ENCODE measurements at places on chromosomes 3 and 15.
A peak's percentile ranks its signal among the peaks of the same experiment; 100 is the strongest.

DNA sequence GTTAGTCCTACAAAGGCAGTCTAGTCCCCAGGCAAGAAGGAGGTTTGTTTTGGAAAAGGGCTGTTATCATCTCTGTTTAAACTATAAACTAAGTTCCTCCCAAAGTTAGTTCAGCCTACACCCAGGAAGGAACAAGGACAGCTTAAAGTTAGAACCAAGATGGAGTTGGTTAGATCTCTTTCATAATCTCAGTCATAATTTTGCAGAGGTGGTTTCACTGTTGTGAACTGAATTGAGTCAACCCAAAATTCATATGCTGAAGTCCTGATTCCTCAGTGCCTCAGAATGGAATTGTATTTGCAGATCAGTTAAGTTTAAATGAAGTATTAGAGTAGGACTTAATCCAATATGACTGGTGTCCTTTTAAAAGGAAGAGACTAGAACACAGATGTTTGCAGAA lies 101.0 kb upstream of the C3orf80 start:
- no peak for DNase-seq

GRCh38 chr15:32886459-32886858 lies 168.7 kb downstream of the GREM1 start:
- DNase-seq, result no peak

DNA sequence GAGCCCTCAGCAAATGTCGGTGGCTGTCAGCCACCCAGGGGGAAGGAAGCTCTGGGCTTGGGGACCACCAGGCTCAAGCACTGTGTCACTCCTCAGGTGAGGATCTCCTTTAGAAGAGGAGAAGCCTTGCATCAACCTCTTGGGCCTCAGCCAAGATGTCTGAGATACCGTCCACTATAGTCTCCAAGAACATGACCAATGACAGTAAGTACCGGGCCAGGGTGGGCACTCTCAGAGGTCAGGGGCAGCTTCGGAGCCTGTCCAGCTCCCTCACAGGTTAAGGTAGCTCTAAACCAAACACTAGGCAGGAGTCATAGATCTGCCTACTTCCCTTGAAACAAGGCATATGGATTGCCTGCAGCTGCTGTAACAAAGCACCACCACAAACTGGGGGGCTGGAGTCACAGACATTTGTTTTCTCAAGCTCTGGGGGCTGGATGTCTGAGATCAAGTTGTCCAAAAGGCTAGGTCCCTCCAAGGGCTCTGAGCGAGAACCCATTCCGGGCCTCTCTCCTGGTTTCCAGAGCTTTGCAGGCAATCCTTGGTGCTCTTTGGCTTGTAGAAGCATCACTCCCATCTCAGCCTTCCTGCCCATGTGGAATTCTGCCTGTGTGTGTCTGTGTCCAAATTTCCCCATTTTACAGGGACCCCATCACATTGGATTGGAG lies 1.3 kb downstream of the CFAP100 start:
- DNase-seq, result no peak

GRCh38 chr3:184110316-184110725 lies 13.5 kb downstream of the HTR3E start:
- no peak for DNase-seq

DNA sequence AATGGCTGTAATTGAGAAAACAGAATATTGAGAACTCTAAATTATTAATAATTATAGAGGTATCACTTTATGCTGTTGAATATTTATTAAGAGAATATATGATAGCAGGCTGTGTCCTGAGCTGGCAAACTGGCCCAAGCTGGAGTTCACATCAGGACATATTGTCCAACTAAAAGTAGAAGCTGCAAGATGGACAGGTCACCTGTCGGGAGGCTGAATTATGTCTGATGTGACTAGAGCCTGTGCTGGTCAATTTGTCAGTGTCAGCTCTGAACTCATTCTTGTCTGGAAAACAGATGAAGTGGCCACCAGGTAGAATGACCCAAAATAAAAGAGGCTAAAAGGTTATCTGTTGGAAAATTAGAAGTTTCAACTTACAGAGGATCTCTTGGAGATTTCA lies 392.2 kb downstream of the LRTM1 start:
- DNase-seq, result no peak

DNA sequence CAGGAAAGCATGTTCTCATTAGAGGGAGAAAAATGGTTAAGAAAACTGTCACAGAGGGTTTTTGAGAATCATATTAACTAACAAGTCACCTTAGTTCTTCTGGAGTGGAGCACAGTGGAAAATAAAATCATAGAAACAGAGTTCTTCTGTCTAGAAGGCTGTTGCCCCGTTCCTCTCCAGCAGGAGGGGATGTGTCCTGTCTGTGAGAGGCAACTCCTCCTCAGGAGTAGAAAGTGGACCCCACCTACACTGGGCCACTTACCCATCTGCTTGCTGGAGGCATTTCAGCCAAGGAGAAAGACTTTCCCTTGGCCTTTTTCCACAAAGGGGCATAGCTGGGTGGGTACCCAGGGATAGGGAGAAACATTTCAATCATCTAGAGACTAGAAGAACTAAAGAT lies 106.6 kb downstream of the SSR3 start:
- DNase-seq, result peak; percentile 6

DNA sequence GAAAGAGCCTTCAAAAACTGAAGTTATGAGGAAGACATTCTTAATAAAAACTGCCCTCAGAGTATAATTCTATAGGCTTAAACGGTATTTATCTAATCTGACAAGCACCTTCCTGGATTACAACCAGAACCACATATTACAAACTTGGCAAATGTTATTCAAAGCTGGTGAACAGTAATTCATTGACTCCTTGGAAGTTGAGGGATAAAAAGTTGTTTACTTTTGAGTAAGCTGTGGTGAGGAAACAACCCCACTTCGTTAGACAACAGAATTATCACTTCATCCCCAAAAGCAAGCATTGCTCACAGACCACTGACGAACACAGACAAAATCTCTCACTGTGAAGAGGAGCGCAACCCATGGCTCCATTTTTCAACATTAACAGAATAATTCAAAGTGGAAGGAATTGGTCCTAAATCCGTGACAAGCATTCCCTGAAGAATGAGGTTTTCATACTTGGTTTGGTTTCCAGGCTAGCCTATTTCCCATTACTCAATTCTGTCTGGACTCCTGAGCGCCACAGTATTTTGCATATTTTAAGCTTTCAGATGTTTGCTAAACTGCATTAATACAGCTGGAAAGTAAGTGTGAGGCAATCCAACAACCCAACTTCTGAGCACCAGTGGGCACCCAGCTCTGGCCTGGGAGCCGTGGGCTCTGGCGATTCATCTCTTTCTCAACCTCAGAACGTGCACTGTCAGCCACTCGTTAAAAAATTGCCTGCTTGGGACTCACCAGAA lies 32.7 kb downstream of the LRIG1 start:
- DNase-seq, result no peak

DNA sequence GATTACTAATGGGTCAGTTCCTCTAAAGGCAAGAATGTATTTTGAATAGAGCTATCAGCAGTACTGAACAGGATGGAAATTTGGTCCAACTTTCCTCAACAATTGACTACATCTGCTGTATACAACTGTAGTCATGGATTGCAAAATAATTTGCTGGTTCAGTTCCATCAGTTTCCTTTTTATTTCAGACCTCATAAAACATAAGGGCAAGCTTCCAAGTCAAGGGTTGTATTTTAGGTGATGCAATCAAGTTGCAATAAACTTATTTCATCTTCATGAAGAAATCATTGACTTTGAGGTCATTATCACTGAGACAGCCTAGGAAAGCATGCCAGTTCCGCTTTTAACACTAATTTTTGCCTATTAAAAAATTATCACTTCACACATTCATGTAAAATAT lies 90.4 kb upstream of the TSEN2 start:
- DNase-seq, result no peak

DNA sequence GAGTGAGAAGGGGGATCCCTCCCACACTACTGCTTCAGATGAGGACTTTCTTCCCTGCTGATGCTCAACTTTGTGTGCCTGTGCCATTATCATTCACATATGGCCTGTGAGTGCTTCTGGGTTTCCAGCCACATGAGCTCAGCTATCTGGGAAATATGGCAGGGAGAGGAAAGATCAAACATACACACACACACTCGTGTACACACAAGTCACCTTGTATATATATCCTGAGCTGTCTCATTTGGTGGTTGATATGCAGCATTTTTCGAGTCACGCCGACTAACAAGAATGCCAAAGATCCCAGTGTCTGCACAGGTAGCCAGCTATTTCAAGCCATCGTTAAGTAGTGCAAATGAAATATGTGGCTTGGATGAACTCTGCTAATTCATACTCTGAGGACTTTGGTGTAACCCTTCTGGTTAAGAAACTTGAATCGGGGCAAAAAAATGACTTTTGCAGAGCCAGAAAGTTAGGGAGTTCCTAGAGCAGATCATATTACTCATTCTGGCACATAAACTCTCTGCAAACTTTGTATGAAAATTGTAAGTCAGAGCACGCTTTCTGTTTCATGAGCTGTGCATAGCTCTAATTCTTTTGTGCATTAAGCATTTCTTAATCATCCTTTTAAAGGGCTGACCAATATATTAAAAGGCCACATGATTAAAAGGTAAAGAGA lies 24.9 kb upstream of the WNT5A start:
- DNase-seq, result no peak

DNA sequence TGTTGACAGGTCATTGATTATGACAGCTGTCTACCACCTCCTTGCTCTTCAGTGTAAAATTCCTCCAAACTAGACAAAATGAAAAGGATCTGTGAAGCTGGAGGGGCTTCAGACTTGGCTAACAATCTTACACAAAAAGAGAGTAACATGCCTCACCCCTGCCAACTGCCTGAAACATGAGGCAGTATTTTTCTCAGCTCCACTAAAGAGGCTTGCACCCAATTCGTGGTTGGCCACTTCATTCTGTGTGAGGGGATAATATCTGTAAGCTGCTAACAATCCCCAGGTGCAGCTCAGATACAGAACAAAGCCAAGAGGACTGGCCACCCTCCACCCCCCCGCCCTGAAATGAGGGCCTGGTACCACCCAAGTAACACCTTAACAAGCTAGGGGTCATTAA lies 2.8 kb downstream of the MB21D2 start:
- DNase-seq, result no peak

GRCh38 chr15:89937365-89938350 lies 24.9 kb upstream of the ARPIN start:
- DNase-seq, result no peak

GRCh38 chr3:101379658-101380376 lies 59.4 kb upstream of the IMPG2 start:
- no peak for DNase-seq

GRCh38 chr3:101244212-101244575 lies 76.2 kb downstream of the IMPG2 start:
- no peak for DNase-seq

DNA sequence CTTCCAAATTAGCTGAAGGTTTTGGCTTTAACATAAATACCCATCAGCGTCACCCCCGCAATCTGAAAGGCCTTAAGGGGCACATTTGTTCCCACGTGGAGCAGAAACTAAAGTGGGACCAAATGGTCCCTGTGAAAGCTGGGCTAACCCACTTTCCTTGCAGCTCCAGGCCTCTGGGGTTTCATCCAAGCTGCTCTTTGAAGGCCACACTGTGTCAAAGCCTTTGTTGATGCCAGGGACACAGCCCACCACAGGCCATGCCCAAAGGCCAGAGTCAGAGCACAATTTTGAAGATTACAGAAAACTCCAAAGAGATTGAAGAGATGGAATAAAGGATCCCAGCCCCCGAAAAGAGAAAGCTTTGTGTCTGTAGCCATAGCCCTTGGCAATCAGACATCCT lies 2.7 kb upstream of the ADPGK start:
- no peak for DNase-seq

DNA sequence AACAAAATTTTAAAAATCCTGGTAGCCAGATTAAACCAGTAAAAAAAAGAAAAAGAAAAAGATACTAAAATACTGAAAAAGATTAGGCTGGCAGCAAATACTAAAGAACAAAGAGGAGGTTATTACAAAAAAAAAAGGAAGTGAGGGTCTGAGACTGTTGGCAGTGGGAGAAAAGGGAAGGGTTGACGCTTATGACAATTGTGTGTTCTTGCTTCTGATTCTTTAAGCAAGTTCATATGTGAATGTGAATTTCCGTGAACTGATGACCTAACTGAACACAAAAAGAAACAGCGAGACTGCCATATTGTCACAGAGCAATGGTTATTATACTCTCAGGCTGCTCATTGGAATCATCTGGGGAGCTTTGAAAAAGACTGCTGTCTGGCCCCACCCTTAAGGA lies 56.5 kb downstream of the ATP13A4 start:
- DNase-seq, result no peak

GRCh38 chr15:80893777-80894176 lies 95.8 kb downstream of the MESD start:
- no peak for DNase-seq

Measured in COR-L47 (cell line).